ENCODE measurements at places on chromosomes 6 and 20.

DNA sequence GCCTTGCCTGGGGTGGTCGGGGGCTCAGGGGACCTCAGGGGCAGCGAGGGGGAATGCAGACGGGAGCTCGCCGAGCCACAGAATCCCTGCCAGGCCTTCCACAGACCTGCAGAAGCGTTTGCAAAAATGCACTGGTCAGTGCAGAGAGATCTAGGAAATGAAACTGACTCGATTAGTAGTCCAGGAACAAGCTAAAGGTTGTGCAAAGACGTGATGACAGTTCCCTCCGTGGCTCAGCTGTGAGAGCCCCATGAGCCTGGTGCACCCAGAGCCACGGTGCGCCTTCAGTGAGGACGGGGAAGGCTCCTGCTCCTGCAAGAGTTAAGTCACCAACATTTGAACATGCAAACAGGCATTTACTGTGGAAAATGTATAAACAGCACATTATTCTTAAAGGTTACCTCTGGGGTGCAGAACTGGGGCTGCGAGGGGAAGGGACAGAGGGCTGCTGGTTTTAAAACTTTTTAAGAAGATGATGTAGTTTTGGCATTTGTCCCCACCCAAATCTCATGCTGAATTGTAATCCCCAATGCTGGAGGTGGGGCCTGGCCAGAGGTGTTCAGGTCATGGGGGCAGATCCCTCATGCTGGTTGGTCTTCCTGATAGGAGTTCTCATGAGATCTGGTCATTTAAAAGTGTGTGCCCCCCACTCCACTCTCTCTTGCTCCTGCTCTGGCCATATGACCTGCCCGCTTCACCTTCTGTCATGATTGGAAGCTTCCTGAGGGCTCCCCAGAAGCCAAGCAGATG lies 147.3 kb downstream of the DLL1 start:
- DNase-seq, result no peak

DNA sequence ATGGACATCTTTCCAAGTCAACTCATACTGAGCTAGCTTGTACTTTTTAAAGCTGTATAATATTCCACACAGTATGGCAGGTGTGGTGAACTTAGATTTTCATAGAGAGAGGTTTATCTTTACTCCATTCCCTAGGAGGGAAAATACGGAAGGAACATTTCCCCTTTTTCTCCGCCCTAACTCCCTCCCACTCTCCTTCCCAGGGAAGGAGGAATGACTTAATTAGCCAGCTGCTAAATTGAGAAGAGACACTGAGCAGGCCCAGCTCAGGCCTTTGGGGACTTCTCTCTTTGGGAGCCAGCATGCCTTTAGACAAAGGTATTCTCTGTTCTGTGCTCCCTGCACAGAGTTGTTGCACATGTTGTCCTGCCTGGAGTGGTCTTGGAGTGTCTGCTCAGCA lies 46.1 kb downstream of the MBOAT1 start:
- no peak for DNase-seq

DNA sequence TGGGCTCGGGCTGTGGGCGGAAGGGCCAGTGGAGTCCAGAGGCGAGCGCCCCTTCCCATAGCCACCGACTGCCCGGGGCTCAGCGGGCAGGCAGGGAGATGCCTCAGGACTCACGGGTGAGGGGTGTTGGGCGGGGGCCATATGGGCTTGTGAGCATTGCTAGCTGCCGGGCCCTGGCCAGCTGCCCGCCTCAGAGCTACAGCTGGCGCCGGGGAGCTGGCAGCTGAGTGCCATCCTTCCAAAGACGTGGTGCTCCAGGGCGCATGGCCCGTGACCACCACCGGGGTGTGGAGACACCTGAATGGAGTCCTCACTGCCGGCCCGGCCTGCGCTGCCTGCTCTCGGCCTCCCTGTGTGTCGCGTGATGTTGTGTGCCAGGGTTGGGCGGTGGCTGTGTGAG lies 10.6 kb upstream of the RBBP8NL start:
- no peak for DNase-seq

DNA sequence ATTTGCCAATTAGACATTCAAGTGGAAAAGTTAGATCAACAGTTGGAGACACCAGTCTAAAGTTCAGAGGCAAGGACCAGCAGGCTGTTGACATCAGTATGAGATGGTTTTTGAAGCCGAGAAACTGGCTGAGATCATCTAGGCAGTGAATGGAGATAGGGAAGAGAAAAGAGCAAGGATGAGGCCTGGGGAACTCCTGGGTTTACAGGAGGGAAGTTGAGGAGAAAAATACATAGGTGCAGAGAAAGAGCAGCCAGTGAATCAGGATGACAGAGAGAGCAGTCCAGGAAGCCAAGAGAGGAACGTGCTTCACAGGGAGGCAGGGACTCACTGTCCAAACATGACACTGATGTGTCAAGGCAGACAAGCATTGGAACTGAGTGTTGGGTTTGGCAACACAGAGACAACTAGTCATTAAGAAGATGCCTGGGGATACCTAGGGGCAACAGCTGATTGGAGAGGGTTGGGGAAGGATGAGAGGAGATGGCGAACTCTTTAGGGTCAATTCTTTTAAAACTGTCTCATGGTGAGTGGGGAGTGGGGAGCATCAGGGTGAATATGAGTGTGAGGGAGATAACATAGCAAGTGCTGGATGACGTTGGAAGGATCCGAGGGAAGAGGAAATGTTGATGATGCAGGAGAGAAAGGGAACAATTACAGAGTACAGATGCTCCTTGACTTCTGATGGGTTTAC lies 13.2 kb upstream of the SALL4 start:
- no peak for DNase-seq

DNA sequence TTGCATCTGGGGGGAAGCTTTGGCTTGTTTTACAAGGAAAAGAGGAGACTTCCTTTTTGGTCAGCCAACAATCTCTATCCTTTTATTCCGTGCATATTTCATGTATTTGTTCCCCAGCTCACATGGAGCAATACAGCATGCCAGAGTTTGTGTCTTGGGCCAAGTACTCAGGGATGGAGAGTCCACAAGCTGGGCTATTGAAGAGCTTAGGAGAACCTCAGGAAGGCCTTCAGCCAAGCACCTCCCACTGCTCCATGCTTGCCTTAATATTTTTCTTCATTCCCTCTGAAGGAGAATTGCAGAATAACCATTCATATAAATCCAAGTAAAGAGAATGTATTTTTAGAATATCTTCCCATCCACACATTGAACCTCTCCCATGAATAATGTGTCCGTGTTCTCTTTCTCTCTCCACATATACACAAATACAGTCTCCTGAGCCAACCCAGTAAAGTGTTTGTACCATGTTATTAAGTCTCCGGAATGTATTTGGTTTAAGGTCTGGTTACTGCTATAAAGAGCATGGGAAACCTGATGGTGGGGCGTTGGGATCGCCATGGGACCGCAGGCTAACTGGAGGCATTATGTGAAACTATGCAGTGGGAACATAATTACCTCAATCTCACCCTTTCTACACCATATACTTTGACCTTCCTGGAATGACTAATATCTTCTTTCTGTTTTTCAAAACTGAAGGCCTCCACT lies 3.0 kb downstream of the LAMA4 start:
- DNase-seq, result no peak

DNA sequence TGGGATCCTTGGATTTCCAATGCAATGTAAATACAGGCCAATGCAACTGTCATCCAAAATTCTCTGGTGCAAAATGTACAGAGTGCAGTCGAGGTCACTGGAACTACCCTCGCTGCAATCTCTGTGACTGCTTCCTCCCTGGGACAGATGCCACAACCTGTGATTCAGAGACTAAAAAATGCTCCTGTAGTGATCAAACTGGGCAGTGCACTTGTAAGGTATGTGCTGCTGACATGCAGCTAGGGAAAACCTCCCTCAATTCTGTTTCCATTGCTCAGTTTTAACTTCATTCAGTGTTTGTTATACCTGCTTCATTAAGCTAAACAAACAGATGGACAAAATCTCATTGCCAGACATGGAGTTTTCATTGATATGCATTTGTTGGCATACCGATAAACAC lies 397.1 kb downstream of the ARHGAP18 start:
- DNase-seq, result peak; percentile 42

DNA sequence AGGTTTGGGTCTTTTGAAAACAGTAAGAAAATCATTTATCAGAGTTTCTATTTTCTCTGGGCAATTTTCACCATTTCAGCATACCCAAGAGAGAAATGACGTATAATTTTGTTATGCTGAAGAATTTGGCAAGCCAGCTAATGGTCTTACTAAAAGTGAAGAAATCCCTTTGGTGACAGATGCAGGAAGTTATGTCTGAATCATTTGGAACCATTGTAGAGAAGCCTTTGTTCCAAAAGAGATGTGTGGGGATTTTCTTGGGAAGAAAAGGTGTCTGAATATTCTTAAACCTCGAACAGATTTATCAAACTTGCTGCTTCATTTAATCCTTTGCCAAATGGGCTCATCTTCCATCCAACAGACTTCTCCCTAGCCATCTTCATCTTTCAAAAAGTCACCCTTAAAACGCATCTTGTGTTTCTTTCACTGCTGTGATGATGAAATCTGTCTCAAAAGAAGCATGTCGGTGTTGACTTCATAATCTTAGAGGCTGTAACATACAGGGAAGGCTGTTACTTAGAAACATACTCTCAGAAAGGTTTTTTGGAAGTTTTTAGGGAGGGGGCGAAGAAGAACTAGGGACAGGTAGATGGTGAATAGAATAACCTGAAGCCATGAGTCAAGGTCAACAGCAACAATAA lies 39.5 kb downstream of the CITED2 start:
- peak; percentile 36 for DNase-seq

DNA sequence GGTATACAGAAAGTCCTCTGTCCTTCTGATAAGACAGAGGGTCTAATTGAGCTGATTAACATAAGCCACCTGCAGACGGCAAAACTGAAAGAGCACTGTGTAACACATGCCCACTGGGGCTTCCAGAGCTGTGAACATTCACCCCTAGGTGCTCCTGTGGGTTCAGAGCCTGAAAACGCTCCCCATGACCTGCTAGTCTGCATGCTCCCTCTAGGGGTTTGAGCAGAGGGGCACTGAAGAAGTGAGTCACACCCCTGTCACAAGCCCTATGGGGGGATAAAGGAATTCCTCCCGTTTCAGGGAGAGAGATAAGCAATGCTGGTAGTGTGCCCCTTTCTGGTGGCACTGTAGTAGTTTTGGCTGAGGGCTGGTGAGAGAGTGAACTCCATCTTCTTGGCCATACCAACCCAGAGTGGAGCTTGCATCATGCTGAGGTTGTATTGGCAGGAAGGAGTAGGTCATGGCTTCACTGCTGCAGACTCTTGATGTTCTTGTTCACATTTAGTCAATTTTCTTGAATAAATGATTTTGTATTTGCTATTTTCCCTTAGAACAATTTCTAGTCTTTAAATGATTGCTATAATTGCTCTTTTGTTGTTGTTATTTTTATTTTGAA lies 637.5 kb upstream of the MAN1A1 start:
- no peak for DNase-seq

DNA sequence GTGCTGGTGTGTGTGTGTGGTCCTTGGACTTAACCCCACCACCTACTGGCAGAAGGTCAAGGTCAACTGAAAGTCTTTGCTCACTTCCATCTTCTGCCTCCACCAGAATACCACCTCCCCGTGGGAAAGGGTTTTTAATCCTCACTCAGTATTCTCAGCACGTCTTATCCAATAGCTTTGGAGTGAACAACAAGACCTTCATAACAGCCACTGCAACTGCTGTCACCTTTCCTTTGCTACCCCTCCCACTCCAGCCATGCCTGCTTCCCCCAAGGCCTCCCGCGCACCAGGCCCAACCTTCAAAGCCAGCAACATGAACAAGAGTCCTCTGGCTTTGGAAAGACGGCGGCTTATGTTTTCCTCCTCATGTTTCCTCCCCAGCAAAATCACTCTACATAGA lies 787 bp upstream of the BTN2A2 start:
- DNase-seq, result no peak

DNA sequence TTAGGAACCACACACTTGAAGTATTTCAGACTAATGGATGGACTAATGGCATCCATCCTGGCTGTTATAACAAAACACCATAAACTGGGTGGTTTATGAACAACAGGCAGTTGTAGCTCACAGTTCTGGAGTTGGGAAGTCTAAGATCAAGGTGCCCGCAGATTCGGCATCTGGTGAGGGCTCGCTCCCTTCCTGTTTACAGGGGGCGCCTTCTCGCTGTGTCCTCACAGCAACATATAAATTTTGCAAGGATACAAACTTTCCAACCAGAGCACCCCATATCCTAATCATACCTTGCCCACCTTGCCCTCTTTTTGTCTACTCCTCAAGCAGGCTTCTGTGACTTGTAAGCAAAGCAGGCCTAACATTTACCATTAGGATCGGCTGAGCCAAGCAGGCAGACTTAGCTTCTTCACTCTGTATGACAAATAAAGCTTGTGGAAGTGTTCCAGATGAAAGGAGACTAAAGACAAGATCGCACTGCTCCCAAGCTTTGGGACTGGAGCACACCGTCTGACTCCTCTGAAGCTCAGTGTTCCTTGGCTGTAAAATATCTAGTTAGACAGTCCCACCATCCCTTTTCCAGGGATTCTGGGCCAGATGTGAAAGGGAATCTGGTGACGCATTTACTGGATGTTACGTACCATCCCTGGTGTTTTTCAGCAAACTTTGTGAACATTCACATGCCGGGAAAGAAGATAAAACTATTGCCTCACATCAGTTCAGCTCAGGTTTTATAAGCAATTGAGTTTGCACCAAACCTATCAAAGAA lies 34.9 kb downstream of the GFOD1 start:
- no peak for DNase-seq

- DNase-seq, result no peak
These were observed 8.6 kb downstream of the ZNF292 start for GRCh38 chr6:87164004-87164403.

DNA sequence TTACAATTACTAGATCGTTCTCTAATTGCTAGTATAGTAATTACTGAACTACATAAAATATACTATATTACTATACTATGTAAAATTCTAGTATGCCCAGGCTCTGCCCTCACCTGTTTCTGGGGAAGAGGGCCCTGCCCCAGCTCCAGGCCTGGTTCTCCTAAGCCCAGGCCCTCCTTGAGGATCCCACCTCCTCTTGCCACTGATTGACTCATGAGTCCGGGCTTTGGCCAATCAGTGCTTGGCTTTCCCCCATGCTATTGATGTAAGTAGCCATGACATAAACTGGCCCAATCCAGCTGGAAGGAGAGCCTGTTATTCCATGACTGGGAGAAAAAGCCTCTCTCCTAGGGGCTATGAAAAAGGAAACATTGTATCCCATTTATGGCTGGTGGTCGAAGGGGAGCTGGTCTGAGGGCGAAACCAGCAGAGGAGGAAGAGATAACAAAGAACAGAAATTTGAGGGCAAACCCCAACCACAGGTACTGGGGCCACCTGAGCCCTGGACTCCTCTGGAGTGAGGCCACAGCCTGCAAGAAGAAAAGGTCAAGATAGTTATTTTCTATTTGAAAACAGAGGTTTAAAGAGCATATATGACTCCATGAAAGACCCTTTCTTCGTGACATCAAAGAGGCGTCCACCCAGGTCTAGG lies 129.3 kb upstream of the CD93 start:
- no peak for DNase-seq

- no peak for DNase-seq
These were observed 81.2 kb upstream of the SULF2 start for GRCh38 chr20:47866480-47866879.

- no peak for DNase-seq
These were observed 198.5 kb downstream of the HIVEP2 start for GRCh38 chr6:142746524-142746923.

GRCh38 chr20:49484180-49485140 lies 2.0 kb upstream of the KCNB1 start:
- DNase-seq, result peak; percentile 92

Data from RWPE1 (cell line).